ENCODE measurements at places on chromosomes 6 and 20.

DNA sequence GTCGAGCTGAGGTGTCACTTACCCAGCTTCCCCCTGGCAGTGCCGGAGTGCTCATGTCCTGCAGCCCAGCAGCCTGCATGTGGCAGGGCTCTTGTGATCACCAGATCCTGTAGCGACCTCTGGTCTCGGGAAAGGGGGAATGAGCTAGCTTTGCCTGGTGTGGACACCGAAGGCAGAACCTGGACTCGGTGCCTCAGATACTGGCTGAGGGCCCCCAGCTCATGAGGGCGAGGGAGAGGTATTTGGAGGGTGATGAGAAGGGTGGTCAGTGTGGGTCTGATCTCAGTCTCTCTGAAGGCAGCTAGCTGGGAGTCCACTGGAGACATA is 26.3 kb downstream of the SUN5 start:
- no peak for DNase-seq

GRCh38 chr6:79813143-79813850 is 134.1 kb downstream of the ELOVL4 start:
- no peak for DNase-seq

DNA sequence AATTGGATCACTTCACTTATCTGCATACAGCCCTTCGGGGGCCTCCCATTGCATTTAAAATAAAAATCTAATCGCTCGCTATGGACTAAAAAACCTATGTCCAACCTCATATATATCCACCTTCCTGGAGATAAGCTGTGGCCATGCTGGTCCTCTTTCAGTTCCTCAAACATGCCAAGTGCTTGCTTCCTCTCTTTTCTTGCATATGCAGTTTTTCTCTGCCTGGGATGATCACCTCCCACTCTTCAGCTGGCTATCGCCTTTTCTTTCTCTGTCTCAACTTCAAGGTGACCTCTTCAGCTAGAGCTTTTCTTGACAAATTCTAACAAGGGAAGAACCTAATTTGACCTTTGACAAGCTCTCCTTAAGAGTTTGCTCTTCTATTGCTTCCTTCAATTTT is 5.6 kb upstream of the TFB1M start:
- DNase-seq, result no peak

DNA sequence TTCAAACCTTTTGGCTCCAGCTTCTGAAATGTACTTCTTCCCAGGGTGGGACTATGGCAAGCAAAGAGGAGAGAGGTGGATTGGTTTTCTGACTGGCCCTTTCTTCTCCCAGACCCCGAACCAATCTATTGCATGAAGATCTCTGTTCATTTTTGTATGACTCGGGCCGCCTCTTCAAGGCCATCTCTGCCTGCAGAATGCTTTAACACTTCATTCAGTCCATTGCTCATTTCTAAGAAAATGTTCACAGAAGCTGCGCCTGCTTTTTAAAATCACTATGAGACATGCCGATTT is 1.6 kb downstream of the VGLL2 start:
- DNase-seq, result no peak

DNA sequence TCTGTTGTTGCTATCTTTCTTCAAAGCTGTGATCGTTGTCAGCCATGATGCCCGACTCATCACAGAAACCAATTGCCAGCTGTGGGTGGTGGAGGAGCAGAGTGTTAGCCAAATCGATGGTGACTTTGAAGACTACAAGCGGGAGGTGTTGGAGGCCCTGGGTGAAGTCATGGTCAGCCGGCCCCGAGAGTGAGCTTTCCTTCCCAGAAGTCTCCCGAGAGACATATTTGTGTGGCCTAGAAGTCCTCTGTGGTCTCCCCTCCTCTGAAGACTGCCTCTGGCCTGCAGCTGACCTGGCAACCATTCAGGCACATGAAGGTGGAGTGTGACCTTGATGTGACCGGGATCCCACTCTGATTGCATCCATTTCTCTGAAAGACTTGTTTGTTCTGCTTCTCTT is 19.3 kb downstream of the ABCF1 start:
- DNase-seq, result no peak

DNA sequence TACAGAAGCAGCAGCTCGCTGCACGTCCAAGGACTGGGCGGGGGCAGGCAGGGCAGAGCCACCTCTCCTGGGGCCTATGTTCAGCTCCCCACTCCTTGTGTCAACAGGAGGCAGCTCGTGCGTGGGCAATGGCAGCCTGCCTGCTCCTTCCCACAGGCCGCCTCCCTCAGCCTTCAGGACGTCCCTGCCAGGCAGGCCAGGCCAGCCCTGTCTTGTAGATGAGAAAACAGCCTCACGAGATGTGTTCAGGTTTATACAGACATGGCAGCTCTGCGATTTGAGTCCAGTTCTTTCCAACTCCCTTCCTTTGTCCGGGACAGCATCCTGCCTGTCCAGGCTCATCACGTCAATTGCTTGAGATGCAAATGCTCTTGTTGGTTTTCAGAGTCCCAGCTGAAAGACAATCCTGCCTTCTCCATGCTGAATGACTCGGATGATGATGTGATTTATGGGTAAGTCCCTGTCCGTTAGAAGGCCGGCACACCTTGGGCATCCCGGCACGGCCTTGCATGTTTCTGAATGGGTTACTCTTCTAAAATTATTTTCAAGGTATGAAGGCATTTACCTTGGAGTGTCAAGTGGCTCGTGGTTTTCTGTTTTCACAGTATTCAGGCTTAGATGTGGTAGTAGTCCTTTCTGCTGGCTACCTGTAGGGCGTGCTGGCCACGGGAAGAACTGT is 13.5 kb downstream of the DYNLT1 start:
- DNase-seq, result no peak

- DNase-seq, result no peak
Observed at GRCh38 chr6:141914646-141915045, 218.1 kb upstream of the GJE1 start.

GRCh38 chr6:166928644-166929541 is 27.5 kb downstream of the RNASET2 start:
- no peak for DNase-seq

DNA sequence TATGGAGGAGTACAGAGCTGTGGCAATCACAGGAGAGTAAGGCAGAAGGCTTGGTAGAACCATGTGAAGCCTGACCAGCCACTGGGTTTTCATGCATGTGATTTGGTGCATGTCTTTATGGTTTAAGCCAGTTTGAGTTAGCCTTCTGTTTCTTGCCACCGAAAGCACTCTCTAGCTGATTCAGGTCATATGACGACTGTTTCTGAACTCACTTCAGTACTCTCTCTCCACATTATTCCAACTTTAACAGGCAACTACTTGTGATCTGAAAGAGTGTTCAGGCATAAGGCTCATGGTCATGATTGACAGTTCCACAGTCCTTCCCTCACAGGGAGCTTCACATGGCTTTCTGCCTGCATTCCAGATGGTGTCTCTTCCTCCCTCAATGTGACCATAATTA is 63.3 kb upstream of the TAB2 start:
- DNase-seq, result no peak

DNA sequence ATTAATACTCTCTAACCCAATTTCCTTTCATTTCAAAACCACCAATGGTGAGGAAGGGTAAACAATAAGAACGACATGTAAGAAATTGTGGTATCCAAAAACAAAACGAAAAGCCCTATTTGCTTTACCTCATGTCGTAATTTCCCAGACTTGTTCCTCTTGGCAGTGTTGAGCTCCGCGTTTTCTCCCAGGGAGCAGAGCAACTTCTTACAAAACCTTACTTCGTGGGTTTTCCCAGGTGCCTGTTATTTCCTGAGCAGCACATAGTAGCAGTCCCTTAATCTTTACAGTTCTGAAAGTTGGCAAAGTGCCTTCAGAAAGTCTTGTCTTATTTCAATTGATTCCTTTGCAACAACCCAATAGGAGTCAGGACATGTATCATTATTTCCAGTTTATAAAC is 207.9 kb upstream of the MARCKS start:
- no peak for DNase-seq

GRCh38 chr6:90319044-90319443 is 22.4 kb upstream of the BACH2 start:
- DNase-seq, result no peak

- DNase-seq, result no peak
Observed at GRCh38 chr20:1872459-1873097, 22.6 kb upstream of the SIRPA start.

- peak; percentile 39 for DNase-seq
Observed at GRCh38 chr6:10146715-10147451, 268.0 kb downstream of the TFAP2A start.

- no peak for DNase-seq
Observed at GRCh38 chr6:73954881-73955280, 258.9 kb downstream of the CD109 start.

DNA sequence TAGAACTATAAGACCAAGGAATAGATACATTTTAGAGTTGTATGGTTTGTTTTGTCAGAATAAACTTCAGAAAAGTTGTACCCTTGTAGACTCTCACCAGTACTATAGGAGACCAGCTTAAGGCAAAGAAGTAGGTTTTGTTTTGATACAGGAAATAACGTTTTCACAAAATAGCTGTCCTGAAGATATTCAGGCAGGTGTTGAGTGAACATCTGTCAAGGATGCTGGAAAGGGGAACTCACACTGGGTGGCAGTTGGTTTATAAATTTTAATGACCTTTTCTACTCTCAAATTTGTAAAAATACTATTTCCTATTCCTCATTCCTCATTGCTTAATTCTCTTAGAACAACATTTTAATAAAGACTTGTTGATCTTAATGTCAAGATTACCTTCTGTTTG is 174.0 kb upstream of the MAN1A1 start:
- no peak for DNase-seq

DNA sequence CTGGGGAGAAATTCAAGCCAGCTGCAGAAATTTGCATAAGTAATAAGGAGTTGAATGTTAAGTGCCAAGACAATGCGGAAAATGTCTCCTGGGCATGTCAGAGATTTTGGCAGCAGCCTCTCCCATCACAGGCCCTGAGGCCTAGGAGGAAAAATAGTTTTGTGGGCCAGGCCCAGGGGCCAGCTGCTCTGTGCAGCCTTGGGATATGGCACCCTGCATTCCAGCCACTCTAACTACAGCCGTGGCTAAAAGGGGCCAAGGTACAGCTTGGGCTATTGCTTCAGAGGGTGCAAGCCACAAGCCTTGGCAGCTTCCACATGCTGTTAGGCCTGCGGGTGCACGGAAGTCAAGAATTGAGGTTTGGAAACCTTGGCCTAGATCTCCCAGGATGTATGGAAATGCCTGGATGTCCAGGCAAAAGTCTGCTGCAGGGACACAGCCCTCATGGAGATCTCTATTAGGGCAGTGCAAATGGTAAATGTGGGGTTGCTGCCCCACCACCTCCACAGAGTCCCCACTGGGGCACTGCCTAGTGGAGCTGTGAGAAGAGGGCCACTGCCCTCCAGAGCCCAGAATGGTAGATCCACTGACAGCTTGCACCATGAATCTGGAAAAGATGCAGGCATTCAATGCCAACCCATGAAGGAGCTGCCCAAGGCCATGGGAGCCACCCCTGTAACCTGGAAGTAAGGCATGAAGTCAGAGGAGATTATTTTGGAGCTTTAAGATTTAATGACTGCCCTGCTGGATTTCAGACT is 126.5 kb downstream of the DTNBP1 start:
- DNase-seq, result no peak

DNA sequence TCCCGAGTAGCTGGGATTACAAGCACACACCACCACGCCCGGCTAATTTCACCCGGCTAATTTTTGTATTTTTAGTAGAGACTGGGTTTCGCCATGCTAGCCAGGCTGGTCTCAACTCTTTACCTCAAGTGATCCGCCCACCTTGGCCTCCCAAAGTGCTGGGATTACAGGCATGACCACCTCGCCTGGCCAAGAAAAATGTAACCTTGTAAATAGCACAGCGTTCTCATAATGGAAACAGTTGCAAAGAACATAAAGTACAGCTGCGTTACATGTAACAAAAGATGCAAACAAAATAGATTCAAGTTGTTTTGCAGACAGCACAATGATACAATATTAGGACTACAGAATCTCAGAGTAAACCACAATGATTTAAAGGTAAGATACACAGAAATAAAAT is 14.6 kb downstream of the TLDC2 start:
- DNase-seq, result no peak

DNA sequence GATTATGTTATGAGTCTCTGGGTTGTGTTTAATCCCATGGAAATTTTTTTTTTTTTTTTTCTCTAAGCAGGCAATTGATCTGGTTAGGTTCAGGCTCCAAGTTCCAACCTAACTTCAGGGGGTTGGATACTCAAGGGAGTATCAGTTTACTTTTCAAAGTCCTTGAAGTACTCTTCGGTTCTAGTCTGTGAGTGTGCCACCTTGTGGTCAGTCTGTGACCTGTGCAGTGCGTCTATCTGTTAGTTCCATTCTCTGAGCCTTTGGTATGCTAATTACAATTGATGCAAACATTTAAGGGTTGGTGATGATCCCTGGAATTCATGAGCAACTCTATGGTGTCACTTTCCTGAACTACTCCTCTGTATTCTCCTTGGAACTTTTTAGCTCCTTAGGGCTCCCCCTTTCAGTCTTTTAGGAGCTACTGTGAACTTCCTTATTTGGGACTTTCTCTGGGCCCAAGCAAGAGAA is 342.0 kb downstream of the SOX4 start:
- DNase-seq, result peak; percentile 18

- no peak for DNase-seq
Observed at GRCh38 chr6:10583509-10583901, 62.4 kb downstream of the GCNT2 start.

GRCh38 chr6:163406830-163407229 is 7.7 kb upstream of the QKI start:
- no peak for DNase-seq

- DNase-seq, result no peak
Observed at GRCh38 chr20:41275301-41275731, 42.2 kb downstream of the ZHX3 start.

GRCh38 chr6:6930223-6930880 is 177.4 kb upstream of the RREB1 start:
- DNase-seq, result no peak

GRCh38 chr6:111806561-111807497 is 66.4 kb downstream of the FYN start:
- no peak for DNase-seq

DNA sequence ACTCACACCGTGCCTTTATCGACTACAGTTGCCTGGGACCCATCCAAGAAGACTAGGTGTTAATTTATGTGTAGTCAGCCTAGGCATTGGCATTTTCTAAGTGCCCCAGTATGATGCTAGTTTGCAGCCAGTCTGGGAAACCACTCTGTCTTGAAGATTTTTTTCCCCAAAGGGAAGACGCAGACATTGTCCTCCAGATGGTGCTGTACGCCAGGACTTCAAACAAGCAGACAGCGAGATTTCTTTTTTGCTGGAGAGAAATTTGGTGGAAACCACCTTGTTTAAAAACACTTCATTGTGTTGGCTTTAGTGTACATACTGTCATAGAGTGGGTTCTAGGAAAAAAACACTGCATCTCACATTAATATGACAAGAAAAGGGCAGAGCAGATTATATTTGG is 30.0 kb downstream of the ALDH5A1 start:
- DNase-seq, result peak; percentile 46

DNA sequence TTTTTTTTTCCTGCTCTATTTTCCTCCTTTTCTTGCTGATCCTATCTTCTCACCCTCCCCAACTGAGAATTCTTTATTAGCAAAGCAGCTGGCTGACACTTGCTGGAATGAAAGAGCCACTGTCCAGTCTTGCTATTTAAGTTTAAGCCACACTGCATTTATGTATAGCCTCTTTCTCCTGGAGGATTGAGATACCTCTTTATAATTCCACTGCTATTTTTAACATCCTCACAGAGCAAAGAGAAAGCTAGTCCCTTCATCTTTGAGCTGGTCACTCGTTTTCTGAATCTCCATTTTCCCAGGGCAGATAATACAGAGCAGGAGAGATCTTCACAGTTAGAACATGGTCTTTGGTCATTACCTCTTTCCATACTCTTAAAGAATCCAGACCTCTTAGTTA is 36.0 kb upstream of the EEF1A1 start:
- no peak for DNase-seq
